Stimulated activated CD4-positive, alpha-beta T cell treated with anti-CD3 and anti-CD28 coated beads, Interleukin-1b, Interleukin-23, amount 100 ng/mL, for 1 hour (primary cell): ENCODE measurements at places on chromosomes 12 and 14.

DNA sequence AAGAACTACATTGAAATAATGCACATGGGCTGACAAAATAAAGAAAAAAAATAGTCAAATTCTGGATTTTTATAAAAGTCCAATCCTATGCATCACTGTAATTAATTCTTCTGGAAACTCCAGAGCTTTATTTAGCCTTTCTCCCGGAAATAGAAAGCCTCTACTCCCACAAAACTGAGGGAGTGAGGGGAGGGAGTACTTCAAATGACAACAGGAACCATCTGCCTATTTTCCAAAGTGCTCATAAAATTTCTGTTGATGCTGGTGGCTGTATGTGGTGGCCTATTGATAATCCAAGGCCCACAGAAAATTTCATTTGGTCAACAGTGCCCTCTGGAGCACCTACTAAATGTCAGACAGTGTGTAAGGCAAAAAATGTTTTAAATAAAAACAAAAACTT is 64.6 kb downstream of the KIF21A start:
- no peak for DNase-seq

DNA sequence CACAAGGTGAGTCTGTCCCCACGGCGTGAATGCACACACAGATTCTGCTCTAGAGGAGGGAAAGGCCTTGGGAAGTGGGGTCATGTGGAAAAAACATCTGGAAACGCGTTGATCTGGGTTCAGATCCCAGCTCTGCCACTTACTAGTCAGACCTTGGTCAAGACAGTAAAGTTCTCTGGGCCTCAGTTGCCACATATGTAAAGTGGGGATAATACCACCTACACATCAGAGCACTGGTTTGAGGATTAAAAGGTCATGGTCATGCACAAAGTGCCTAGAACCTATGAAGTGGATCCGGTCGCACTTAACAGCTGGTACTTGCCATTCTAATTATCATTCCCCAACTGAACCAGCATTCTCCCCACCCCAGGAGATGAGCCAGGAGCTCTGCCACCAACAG is 4.7 kb downstream of the PLEKHG6 start:
- no peak for DNase-seq

- no peak for DNase-seq
Observed at GRCh38 chr12:40327535-40327934, 102.7 kb downstream of the LRRK2 start.

DNA sequence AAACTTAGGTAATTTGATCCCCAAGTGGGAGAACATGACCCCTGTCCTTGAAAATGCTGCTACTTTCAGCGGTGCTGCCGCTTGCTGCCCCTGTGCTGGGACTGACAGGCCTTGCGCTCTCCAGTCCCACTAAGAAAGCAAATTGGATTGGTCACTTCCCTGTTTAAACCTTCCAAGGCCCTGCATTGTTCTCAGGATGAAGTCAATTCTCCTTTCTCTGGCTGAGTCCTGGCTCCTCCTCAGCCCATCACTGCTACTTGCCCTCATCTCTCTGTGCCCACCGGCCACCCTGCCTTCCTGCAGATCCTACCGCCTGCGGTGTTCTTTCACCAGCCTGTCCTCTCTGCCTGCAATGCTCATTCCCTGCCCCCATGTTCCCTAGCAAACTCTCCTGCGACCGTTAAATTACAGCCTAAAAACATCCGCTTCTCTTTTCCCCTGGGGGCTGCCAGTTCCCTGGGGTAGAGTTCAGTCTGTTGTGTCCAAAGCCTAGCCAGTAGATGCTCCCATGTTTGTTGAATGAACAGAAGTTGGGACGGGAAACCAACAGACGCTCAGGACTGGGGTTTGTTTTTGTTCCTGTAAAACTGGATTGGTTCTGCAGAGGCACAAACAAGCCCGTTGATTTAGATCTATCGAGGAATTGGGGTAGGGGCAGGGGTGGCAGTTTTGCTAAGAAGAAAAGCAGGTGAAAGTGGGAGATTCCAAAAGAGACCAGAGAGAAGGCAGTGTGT is 127.3 kb upstream of the HIF1A start:
- no peak for DNase-seq

DNA sequence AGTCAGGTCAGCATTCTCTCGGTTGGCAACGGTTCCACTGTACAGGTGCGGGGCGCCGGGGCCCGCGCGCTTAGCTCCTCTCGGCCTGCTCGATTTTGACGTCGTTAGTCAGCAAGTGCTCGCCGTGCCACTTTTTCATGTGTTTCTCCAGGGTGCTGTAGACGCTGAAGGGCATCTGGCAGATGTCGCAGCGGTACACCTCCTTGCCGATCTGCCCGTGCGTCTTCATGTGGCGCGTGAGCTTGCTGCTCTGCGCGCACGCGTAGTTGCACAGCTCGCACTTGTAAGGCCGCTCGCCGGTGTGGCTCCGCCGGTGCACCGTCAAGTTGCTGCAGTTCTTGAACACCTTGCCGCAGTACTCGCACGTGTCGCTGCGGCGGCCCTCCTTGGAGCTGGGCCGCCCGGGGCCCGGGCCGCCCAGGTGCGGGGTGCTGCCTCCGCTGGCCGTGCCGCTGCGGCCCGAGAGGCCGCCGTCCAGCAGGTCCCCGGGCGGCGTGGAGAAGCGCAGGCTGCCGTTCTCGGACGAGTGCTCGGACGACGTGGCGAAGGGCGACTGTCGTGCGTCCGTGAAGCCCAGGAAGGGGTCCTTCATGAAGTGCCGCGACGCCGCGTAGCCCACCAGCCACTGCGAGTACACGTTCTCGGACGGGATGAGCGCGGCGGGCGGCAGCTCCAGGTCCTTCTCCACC is 97.8 kb downstream of the BCL11B start:
- no peak for DNase-seq

DNA sequence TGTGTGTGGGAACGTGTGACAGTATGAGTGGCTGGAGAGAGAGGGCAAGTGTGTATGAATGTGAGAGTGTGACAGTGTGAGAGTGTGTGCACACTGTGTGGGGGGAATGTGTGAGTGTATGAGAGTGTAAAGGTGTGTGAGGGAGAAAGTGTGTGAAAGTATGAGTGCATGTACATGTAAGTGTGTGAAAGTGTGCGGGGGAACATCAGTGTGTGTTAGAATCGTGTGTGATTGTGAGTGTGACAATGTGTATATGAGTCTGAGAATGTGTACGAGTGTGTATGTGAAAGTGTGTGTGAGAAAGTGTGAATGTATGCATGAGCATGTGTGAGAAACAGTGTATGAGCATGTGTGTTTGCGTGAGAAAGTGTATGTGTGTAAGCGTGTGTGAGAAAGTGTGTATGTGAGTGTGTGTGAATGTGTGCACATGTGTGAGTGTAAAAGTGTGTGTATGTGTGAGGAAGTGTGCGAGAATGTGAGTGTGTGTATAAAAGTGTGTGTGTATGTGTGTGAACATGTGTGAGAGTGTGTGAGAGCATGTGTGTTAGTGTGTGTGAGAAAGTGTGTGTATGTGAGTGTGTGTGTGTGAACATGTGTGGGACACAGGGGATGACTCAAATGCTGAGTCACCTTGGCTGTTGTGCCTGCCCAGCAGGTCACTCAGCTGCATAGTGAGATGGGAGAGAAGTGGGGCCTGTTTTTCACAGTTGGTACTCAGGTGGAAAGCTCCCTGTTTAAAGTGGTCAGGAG is 220.5 kb upstream of the TBX3 start:
- no peak for DNase-seq

DNA sequence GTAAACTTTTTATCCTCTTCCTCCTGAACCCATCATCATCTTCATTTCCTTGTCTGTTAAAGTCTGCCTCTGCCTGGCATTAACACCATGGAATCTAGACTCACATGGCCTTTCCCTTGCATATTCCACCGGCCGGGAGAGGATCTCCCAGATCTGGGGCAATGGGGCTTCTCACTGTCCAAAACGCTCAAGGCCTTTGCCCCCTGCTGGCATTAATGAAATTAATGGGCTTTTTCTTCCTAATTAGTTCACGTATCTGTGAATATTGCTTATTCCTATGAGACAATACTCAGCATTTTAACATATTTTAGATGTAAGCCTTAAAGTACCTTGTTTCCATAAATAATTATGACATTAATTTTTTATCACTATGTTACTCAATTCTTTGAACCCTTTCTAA is 42.9 kb upstream of the CAPRIN2 start:
- DNase-seq: no peak

DNA sequence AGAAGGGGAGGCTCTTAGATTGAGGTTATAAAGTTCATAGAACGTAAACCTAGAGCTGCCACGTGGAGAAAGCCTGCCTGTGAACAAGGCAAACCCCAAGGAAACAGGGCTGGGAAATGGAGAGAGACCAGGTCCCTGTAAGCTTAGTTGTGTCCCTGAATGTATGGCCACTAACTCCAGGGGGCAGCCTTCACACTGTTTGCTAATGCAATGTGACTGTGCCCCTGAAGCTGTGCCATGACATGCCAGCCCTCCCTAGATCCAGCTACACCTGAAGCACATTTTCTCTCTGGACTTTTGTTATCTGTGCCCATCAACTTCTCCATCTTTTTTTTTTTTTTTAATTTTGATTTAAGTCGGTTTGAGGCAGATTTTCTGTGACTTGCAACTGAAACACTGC is 60.6 kb upstream of the TMCC3 start:
- DNase-seq: no peak

GRCh38 chr14:103362780-103363179 is 22.4 kb upstream of the MARK3 start:
- DNase-seq: no peak

- DNase-seq: no peak
Observed at GRCh38 chr14:23694949-23695663, 58.9 kb downstream of the DHRS2 start.

DNA sequence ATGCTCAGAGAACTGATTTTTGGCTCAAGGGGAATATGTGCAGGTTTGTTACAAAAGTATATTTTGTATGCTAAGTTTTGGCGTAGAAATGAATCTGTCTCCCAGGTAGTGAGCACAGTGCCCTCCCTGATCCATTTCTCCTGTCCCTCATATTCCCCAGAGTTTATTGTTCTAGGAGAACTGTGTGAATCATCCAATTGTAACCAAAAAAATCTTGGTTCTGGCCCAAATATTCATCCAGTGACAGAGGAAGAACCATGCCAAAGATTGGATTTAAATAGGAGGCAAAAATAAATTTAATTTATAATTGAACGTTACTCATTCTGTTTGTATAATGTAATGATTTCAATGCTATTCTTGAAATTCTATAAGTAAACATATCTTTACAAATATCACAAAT is 4.8 kb downstream of the CATSPERB start:
- DNase-seq: no peak

- DNase-seq: no peak
Observed at GRCh38 chr12:94855853-94856252, 147.6 kb downstream of the NDUFA12 start.

DNA sequence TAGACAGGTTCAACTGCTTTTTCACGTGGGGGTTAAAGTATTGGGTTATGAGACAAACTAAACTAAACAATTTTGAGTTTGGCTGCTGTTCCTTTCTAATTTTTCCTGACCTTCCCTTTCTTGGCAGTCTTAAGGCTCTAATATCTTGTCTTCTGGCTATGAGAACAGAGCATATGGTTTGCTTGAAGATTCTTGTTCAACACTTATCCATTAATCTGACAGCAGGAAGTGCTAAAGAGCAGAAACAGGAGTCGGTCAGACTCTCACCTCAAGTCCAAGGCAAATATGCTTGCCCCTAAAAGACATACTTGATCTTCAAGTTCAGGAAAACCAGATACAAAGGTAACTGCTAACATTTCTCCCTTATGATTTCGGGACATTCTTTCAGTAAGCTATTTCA is 52.6 kb upstream of the KCNJ8 start:
- DNase-seq: no peak

DNA sequence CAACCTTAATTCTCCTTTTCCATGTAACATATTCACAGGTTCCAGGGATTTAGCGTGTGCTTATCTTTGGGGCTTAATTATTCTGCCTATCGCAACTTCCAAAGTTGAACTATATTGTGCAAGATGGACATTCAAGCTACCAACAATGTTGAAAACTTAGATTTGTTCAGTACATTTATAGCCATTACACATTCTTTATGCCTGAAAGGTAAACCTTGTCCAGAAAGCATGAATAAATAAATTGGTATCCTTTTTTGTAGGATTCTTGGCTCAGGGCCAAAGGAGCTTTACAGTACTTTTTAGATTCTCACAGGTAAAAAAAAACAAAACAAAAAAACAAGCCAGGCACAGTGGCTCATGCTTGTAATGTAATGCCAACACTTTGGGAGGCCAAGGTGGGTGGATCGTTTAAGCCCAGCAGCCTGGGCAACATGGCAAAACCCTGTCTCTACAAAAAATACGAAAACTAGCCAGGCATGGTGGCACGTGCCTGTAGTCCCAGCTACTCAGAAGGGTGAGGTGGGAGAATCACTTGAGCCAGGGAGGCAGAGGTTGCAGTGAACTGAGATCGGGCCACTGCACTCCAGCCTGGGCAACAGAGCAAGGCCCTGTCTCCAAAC is 3.3 kb downstream of the C12orf56 start:
- no peak for DNase-seq

GRCh38 chr12:116415408-116416108 is 138.1 kb upstream of the MED13L start:
- DNase-seq: no peak

- no peak for DNase-seq
Observed at GRCh38 chr12:104220931-104221330, 5.4 kb downstream of the TXNRD1 start.

GRCh38 chr12:70660620-70661219 is 23.5 kb upstream of the PTPRB start:
- no peak for DNase-seq

DNA sequence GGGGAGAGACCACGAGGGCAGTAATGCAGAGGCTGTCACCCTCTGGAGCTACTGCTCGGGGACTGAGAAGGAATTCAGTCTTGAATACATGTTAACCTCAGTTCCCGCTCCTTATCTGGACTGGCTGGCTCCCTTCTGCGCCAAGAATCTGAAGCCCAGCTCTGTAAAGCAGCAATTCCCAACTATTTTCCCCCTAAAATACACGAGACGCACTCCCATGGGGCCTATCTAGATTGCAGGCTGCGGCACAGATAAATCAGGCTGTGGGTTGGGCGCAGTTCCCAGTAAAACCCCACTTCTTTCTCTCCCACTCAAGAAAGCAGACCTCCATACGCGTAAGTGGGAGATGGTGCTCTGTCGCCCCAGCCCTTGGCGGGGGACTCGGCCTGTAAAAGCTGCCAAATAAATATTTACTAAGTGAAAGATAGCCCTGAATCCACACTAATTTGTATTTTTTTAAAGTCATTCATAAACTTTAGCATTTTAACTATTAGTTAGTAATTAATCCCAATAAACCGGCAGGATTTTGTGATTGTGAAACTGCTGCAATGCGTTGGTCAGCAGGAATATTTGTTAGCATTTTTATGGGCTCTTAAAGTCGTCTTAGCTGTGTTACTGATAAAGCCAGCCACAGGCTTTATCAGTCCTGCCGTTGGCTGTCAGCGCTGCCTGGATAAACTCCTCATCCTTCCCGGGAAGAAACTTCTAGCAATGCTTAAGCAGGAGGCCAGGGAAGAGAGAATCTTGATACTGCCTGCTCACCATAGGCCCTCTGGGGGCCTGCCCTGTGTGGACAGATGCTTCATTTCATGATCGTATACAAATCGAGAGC is 17.8 kb downstream of the FBXL14 start:
- DNase-seq: no peak

- DNase-seq: no peak
Observed at GRCh38 chr12:94089891-94090290, 58.5 kb upstream of the PLXNC1 start.

GRCh38 chr12:3694673-3695072 is 58.2 kb downstream of the CRACR2A start:
- DNase-seq: no peak

GRCh38 chr12:124939079-124939420 is 24.6 kb upstream of the UBC start:
- DNase-seq: no peak
